ENCODE measurements at places on chromosomes 5 and 9.

- DNase-seq, result no peak
Measured at GRCh38 chr5:178418471-178419010, 171.7 kb downstream of the COL23A1 start.

DNA sequence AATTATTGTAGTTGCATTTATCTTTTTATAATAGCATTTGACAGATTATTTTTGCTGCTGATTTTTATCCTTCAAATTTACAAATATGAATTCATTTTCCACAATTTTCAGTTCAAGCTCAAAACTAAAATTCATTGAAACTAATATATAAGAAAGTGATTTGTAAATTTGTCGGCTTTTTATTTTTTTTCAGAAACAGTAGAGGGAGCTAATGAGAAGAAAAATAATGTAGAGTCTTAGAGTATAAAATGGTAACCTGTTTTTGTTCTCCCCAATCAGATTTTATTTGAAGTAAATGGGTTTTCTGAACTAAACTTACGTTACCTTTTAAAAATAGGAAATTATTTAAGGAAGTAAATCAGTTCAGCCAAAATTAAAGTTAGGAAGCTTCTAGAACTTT, 19.2 kb downstream of the PRRC1 start:
- DNase-seq, result no peak

DNA sequence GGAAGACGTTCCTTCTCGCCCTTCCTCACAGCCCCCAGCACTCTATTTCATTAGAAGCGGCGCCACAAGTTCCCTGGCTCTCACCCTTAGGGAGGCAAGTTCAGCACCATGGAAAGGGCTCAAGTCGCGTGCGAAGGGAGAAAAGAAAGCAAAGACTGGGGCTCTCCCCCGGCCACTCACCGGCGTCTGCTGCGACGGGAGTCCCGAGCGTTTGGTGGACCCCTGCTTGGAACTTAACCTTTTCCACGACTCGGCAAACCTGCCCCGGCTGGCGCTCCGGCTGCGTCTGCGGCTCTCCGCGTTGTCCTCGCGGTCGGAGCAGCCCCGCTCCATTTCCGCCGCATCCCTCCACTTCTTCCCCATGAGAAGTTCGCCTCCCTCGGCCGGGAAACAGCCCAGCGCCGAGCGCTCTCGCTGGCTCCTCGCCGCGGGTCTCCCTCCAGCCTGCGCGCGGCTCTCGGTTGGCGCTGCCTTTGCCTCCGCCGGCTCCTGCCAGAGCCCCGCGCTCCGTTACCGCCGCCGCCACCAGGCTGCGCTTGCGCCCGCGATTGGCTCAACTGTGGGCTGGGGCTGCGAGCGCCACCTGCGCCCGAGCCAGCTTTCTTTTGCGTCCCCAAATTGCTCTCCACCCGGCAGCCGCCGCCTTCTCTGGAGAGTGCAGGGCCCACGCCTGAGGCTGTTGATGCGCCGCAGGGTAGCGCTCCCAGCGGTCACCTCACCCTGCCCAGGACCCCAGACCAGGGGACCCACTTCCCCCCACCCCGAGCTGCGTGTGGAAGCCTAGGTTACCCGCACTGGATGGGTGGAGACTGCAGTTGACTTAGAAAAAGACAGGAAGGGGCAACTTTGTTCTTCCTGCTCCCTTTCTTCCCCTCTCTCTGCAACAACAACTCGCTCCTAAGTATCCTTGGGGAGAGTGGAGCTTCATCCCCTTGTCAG, 321.6 kb downstream of the CEMIP2 start:
- DNase-seq, result no peak

GRCh38 chr9:112193572-112194288, 18.6 kb upstream of the SUSD1 start:
- DNase-seq, result no peak

DNA sequence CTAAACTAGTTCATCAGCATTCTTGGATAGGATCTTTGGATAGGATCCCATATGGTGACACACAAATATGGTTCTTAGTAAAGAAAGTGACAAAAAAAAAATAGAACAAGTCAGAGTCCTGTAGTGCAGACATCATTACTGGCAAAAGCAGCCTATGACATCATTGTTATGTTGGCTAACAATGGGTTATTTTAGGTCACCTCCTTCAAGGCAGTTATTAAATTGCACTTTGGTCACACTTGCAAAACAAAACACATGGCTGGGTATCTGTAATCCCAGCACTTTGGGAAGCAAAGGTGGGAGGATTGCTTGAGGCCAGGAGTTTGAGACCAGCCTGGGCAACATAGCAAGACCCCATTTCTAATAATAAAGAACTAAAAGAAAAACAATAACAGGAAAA, 185.9 kb downstream of the KIAA0825 start:
- DNase-seq, result no peak

DNA sequence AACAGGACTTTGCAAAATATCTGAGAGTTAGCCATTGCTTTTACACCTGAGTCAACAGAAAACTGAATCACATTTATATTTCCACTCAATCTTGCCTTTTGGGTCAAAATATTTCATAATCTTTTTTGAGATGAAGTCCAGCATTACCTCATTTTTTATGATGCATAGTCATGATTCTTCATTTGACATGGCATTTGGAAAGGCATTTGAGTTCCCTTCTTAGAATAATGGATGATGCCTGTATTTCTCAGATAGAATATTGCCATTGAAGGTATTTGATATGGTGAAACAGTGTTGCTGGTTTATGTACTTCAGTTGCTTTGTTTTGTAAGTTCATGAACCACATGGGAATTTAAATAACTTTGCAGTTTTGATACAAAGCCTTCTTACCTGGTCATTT, 180.4 kb downstream of the PRR16 start:
- DNase-seq, result no peak

DNA sequence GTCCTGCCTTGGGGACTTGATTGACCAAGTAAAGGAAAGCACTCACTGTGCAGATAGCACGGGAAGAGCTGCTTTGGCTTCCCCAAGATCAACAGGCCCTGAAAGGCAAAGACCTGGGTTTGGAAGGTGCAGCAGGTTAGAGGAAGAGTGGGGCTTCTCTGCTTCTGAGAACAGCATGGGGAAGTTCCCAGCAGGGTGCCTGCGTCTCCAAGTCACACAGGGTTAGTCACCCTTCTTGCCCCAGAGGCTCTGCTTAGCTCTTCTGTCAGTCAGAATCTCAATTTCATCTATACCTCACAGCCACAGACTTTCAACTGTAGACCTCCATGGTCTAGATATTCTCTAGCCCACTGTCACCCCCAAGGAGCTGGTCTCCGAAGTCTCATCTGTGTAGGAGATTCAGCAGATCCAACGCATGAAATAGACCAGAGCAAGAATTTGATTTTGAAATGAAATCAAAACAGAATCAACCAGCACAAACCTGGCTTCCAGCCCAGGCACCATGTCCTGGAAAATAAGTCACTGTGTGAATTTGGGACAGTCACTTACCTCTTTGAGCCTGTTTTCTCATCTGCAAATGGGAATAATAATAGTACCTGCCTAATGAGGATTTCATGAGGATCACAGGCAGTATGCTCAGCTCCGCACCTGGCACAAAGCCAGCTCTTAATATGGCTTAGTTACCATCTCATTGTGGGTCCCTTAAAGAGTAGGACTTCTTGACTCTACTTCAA, 64.0 kb downstream of the SFXN1 start:
- DNase-seq, result no peak

DNA sequence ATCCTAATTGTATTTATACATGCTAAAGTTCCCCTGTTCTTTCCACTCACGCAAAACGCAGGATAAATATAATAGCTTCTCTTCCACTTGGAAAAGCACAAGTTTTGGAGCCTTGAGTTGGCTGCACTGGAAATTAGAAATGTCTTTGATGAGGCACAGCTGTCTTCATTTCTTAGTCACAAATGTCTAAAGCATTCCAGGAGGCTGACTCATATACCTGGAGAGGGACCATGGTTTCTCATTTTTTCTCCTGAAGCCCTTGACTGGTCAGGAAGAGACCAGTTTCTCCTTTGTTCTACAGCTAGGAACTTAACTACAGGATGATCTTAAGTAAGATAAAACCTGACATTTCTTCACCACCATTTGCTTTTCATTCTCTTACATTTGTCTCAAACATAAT, 16.2 kb downstream of the MTX3 start:
- DNase-seq, result no peak

DNA sequence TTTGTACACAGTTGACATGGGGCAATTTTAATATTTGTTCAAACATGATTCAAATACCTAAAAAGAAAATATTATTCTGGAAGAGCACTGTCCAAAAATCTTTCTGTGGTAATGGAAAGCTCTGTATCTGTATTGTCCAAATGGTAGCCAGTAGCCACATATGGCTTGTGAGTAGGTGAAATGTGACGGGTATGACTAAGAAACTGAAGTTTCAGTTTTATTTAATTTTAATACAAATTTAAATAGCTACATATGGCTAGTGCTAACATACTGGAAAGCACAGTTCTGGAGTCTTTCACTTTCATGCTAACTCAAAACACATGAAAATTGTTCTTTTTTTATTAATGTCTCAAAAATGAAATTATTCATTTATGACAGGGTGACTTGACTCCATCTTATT, 132.6 kb downstream of the PLK2 start:
- DNase-seq, result no peak

GRCh38 chr5:23217159-23217558, 290.2 kb upstream of the PRDM9 start:
- no peak for DNase-seq

GRCh38 chr9:89978185-89978584, 373.4 kb downstream of the GADD45G start:
- DNase-seq, result no peak

- DNase-seq, result no peak
Measured at GRCh38 chr5:97062046-97062445, 80.4 kb downstream of the LIX1 start.

DNA sequence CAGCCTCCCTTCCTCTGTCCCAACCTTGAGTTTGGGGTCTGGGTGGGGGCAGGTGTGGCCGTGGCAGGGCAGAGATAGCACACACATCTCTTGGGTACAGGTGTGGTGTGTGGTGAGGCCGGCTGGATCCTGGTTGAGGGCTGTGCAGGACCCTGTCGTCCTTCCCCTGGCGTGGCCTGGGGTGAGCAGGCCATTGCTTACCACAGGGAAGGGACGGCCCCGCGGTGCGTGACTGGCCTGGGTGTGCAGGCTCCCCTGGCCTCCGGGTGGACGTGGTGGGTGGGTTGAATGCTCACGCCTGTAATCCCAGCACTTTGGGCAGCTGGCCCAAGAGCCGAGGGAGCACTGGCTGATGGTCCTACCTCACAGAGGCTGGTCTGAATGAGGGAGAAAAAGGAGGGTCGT, 1.2 kb downstream of the ARRDC1 start:
- DNase-seq, result no peak

- no peak for DNase-seq
Measured at GRCh38 chr5:94793816-94794198, 175.3 kb downstream of the SLF1 start.

DNA sequence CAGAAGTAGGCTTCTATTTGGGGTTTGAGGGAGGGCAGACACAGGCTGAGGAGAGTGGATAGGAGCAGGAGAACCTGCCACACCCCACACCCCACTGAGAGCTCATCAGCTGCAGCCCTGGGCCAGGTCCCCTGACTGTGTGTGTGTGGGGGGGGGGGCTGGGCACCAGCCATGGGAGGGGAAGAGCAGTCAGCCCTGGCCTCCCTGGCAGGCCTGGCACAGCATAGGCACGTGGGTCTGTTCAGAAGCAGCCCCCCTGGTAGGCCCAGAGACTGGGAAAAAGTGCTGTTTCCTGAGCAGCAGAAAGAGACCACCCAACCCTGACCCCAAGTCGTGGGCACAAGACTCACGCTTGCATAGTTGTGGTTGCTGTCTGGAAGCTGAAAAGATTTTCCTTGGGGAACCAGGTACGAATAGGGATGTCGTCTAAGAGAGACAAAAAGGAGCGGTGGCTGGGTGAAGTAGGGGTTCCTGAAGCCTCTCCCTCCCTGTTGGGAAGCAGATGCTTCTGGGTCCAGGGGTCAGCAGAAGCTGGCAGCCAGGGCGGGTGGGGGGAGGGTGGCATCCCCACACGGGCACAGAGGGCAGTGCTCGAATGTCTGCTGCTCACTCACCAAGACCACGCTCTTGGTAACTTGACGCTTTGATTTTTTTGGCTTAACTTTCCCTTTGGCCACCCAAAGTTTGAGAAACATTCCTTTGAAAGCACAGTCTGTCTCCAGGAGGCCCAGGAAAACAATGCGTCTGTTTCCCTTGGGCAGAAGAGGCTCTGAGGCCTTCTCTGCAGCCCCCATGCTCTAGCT, 2.9 kb downstream of the NSMF start:
- no peak for DNase-seq

- no peak for DNase-seq
Measured at GRCh38 chr9:124618476-124618875, 111.3 kb upstream of the NR5A1 start.

DNA sequence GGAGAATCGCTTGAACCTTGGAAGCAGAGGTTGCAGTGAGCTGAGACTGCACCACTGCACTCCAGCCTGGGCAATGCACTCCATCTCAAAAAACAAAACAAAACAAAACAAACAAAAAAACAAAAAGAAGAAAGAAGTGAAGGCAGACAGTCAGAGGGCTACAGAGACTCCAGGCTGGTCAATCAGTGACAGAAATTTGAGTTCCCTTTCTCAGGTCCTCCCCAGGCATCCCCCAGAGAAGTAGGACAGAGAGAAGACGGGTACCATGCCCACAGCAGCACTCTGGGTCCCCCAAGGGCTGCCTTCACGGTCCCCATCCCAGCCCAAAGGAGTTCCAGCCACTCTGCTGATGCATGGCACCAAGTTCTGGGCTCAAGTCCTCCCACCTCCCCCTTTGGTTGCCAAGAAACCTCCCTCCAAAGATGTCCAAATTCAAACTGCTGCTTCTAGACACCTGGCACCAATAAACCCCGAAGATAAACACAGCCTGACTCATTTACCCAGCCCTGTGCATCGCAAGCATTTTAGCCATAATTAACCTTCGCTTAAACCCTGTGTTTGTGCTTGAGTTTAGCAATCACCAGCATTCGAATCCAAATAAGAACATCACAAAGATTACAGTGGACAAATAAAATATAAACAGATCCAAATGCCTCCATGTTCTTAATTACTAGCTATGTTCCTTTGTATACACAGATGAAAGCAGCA, 24.0 kb downstream of the SEMA4D start:
- no peak for DNase-seq
